Heart right ventricle (tissue), 16 donors: ENCODE measurements at places on chromosomes 3 and 15. TPM values are rescaled to one million over a fixed set of nuclear protein-coding genes. Genes with fewer than 3 reads are reported as not detected.

- no peak for DNase-seq
Observed at GRCh38 chr15:72554471-72555425, 80.6 kb downstream of the ARIH1 start.

ERICH6 gene
- not detected for total RNA-seq

GRCh38 chr3:183540501-183541234 lies 14.8 kb downstream of the KLHL6 start:
- DNase-seq: no peak

CACNA2D3 gene
- 26.3 TPM for total RNA-seq

NTRK3 gene
- 2.4 TPM for total RNA-seq

MINAR1 gene
- total RNA-seq: 0.08 TPM
